ENCODE measurements at places on chromosomes 4 and X.

DNA sequence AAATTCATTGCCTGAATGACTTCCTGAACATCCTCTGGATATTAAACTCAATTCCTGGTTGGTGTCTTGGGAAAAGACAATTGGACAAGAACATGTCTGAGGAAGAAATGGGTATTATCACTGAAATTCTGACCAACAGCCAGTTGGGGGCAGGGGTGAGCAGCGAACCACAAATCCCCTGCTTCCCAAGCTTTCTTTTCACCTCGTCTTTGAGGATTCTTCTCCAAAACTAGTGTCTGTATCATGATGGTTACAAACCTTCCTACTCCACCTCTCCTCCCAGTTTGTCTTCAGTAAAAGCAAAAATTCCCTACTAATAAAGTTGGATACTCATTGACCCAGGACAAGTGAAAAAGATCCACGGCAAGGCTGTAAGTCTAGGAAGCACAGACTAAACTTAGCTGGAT lies 48.3 kb upstream of the WDR1 start:
- DNase-seq, result no peak

DNA sequence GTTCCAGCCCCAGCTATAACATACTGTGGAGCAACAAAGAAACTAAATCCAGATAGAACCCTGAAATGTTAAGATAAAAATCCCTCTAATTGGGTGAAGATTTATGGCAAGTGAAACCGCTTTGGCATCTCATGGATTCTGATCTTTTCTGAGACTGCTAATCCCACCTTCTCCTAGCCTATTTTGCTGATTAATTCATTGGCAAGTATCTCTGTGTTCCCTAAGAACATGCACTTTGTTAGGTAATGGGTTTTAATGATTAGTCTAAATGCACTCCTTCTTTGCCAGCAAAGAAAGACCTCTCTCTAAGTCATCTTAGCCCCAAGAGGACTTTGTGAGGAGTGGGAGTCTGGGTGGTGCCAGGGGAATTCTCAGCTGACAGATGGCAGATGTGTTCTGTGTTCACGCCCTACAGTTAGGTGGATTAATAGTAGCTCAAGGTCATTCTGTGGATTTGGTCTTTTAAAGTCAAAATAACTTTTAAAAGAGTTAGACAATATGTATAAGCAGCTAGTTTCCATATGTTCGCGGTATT lies 171.3 kb downstream of the UNC5C start:
- DNase-seq, result no peak

DNA sequence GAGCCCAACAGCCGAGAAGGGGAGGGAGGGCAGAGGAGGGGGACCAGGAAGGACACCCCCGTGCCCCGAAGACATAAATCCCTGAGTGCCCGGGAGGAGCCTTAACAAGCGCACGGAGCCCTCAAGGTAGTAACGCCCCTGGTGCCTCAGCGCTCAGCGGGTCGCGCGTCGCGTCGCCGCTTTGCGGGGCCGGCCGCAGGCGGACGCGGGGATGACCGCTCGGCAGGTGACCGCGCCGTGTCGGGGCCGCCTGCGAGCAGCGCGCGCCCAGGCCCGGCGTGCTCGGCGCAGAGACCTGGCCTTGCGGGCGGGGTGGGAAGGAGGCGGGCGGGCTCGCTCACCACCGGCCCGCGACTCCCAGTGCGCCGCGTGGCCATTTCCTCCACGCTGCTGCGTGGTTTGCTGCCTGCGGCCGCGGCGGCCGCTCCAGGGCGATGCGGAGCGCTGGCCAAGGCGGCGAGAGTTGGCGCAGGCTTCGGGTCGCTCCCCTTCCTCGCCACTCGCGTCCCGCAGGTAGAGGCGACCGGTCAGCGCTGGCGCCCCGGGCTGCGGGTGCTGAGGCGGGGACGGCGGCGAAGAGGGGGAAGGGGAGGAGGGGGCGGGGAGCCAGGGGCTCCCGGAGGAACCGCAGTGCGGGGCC lies 632 bp downstream of the CCSER1 start:
- DNase-seq, result no peak

GRCh38 chrX:68895341-68895755 lies 66.5 kb downstream of the EFNB1 start:
- DNase-seq, result no peak

GRCh38 chrX:139112432-139112831 lies 400.9 kb upstream of the FGF13 start:
- DNase-seq, result no peak

- DNase-seq, result no peak
These were observed 159.0 kb downstream of the GASK1B start for GRCh38 chr4:158013858-158014257.

DNA sequence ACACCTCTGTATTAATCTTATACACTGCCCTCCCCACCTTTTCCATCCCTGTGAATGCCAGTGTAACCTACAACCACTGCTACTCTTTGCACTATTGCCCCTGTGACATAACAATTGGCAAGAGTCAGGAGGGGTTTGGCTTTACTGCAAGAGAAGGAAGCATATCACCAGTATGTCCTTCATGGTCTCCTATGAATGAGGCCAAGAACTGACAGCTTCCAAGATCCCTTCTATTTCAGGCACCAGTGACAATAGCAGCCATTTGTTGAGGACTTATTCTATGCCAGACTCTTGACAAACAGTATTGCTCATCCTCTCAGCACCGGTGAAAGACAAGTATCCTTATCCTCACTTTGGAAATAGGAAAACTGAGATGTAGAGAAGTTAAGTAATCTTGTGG lies 363.9 kb downstream of the MID1IP1 start:
- DNase-seq, result no peak

DNA sequence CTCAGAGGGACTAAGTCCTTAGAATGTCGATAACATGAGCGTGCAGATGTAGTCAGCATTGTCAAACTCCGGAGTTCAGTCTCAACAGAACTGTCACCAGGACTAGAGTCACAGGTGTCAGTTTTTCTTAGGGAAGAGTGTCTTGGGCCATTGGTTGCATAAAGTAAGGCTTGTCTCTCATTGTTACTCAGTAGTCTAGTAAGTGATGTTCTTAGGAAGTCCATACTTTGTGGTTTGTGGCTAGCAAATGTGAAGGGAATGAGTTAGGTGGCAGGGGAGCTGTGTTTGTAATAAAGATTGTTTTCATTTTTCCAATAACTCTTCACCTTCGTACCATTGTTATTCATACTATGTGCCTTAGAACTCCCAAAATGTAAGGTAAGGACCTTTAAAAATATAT lies 119.6 kb downstream of the AFF2 start:
- DNase-seq, result no peak

DNA sequence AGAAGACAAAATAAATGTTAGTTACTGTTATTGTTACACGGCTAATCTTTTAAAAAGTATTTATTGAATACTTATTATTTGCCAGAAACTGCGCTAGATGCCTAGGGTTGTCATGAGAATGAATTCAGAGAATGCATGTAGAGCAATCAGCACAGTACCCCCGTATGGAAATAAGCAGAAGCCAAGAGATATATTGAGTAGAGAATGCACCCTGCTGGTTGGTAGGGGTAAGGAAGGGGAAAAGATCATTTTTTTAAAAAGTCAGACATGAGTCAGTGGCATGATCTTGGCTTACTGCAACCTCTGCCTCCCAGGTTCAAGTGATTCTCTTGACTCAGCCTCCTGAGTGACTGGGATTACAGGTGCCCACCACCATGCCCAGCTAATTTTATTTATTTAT lies 13.1 kb upstream of the DRP2 start:
- no peak for DNase-seq

DNA sequence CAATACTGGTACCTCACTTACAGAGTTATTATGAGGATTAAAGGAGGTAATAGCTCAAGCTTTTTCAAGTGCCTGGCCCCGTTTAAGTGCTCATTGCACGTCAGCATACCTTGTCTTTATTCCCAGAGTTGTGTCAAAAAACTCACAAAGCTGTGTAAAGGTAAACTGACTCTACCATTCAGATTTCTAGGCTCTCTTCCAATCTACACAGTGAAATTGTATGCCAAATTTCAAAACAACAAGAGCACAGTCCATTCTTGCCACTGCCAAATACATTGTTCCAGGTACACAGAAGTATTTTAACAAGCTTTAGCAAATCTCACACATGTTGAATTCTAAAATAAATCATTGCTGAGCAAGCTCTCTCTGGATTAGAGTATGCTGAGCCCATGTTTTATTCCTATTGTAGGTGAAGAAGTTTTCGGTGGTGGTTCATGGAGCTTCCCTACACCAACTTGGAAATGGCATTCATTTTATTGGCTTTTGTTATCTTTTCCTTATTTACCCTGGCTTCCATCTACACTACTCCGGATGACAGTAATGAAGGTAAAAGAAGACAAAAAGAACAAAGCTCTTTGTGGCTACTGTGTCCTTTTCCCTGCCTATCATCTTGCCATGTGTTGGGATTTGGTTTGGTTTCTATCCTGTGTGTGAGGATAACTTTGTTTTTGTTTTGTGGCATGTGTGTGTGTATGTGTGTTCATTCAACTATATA lies 16.2 kb downstream of the SMIM31 start:
- DNase-seq, result no peak

DNA sequence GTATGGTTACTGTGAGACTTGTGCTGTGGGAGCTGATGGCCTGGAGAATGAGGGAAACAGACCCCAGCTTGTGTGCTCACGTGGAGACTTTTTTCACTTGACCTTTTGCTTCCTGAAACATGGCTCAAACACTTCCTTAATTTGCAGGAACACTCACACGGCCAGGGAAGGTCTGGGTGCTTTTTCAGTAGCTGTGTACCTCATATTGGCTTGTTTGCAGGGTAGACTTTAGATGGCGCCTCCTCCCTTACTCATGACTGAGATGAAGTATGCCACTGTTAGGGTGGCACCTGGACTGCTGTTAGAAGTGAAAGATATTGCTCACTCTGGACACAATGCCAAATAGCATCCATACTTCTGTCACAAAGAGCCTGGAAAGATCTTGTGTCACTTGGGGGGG lies 75.7 kb upstream of the WDR1 start:
- no peak for DNase-seq

DNA sequence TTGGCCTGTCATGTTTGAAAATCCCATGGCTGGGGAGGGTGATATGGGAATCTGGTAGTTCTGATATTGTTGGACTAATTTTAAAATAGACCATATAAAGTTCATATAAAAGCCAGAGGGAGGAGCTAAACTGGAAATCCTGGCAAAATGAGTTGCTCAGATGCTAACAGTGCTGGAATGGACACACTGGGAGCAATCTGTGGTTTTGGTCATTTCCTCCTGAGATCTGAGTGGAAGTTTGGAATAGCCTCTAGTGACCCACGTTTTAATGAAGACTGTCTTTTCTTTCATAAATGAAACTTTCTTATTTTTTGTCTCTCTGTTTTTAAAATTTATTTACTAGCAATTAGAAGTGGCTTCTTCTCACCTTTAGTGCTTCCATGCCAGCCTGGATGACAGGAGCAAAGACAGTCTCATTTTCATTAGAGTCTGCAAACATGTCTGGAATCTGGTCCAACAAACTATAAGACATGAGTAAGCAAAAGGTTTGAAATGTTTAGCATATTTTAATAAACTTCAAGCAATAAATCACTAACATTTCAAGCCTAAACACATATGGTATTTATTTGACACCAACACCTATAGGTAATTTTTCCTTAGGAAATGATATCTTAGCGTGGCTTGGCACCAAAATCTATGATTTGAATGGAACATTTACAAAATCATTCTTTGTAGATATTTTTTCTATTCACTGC lies 66.6 kb downstream of the METTL14 start:
- DNase-seq, result no peak

DNA sequence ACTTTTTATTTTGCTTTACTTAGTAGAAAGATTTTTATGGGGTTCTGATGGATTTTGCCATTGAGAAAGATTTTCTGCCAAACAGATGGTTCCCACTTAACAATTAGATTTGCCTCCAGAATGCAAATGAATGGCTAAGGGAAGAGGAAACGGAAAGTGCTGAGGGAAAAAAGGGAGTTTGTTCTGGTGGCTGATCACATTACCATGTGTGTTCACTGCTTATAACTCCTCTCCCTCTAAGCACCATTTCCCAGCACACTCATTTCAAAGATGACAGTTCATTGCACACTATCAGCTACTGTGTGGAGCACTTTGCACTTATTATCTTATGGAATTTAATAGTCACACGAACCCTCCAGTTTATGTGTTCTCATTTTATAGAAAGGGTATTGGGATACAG lies 68.0 kb upstream of the GRID2 start:
- DNase-seq, result no peak

DNA sequence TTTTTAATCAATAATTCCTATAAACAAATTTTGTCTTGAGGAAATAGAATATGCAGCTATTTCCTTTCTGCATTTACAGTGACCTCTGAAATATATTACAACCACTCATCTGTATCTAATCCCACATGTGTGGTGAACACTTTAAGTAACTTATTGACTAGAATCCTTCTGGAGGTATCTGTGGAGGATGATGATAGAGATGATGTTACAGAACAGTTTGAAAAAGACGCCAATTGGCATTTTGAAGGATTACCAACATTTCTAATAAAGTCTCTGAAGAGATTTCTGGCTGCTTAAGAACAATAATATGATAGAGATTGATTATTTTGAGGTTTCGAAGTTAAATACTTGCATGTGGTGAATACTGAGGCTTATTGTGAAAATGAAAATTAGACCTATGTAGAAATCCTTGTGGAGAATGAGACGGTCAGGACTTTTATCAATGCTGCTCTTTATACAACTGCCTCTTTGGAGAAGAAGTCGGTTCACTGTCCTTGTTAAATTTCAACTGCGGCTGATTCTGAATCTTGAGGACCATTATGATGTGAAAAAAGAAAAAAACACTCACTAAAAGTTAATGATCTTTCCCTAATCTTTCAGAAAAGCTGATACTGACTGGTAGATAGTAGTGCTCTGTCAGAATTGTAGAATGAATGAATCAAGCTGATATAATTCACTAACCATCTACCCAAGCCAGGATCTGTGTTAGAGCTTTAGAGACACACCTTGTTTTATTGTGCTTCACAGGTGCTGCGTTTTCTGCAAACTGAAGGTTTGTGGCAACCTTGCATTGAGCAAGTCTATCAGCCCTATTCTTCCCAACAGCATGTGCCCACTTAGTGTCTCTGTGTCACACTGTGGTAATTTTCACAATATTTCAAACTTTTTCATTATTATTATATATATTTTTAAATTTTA lies 204.7 kb downstream of the SPRY1 start:
- no peak for DNase-seq

GRCh38 chrX:112056886-112057285 lies 25.7 kb downstream of the TRPC5 start:
- DNase-seq, result no peak

GRCh38 chr4:89539374-89539773 lies 231.8 kb upstream of the GPRIN3 start:
- DNase-seq, result no peak

DNA sequence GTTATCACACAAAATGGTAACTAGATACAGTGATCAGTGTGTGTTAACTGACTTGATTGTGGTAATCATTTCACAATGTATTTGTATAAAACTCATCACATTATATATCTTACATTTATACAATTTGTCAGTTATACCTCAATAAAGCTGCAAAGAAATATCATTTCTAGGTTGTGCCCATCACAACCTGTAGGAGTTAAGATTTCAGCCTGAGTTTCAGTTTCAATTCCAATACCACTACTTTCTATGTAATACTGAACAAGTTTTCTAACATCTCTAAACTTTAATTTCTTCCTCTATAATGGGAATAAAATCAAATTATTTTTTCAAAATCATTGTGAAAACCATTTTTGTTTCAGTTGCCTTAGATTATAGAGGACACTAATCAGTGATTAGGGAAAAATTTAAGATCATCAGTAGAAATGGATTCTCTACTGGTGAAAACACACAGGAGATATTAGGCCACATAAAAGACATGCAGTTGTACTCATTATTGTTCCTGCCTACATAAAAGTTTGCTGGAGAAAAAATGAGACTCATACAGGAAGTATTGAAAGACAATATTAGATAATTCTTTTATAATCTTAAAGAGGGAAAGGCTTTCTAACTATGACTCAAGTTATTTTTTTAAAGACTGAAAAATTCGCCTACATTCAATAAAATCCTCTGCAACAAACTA lies 18.4 kb upstream of the TBC1D1 start:
- DNase-seq, result no peak
